Fibroblast of skin of left quadriceps (primary cell): ENCODE measurements at places on chromosomes 12 and 14.

DNA sequence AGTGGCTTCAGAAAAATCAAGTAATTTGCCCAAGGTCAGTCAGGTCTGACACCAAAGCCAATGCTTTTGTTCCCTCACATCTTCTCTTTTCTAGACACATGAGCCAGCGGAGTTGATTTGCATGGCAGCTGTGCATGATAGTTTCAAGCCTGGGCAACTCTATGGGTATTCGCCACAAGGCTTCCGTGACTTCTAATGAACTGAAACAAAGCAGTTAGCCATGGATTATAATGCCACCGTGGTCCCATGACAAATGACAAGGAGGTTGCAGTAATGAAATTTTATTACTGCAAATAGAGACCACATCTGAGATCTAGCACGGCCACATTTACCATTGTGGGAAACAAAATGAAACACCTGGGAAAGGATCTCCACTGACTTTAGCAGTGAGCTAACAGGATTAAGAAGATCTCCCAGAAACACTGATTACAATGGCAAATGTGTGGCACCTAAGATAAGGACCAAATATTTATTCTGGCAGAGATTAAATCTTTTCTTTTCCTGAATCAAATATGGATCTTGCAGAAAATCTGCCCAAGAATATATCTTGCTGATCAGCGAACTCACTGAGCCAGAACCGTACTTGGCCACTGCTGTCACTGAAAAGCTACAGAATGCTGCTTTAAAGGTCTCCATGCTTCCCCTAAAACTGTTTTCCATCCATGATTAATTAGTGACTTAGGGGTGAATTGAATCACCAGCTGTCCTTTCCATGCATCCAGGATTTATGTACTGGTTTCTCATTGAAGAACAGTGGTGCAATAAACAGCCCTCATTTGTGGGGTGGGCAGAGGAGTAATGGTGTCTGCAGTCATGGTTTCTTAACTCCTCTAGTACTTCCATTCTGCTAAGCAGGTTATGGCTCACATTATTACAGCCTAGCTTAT is 551.0 kb downstream of the DIO2 start:
- DNase-seq: no peak

DNA sequence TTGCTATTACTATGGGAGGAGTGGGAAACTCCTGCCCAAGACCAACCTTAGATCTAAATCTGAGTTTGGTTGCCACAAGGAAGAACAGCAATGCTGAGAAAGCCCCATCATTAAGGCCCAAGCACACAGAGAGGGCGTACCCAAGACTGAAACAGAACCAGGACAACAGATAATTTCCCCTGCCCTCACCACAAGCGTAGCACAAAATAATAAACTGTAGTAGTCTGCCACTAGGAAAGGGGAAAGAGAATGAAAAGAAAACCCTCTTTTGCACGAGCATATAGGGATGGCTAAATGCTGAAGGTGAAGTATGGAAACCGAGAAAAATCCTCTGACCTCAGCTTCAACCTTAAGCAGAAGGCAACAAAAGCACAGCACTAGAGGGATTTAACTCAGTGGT is 76.5 kb upstream of the DHRS4 start:
- DNase-seq: no peak

GRCh38 chr12:121723200-121723599 is 10.6 kb downstream of the TMEM120B start:
- DNase-seq: no peak

DNA sequence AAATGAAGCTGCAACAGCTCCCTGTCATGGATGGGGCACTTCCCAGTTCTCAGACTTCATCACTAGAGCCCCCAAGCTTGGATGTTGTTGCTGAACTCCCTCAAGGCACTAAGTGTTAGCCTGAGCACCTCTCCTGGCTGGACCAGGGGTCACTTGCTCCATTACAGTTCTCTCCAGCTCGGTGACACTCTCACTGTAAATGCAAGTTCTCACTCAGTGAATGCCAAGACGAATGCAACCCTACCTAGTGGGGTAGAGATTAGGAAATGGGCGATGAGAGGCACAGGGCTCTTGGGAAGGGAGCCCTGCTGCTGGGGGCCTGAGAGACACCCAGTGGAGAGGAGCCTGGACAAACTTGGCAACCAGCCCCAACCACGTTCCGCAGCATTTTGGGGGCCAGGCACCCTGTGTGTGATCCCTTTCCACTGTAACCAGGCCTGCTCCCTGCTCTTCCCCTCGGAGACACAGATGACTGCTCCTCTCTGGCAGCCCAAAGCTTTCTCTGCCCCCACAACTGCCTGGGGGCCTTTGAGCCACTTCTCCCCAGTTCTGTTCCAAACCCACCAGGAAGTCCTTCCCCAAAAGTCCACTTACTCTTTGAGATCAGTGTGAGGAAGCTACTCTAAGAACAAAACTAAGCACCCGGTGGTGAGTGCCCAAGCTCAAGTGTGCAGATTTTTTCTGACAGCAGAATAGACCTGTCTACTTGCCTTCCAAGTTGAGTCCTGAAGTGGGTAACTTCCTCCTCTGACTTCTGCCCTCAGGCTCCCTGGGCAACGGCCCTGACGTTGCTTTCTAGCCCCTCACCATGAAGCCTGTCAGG is 8.0 kb upstream of the SELPLG start:
- no peak for DNase-seq

GRCh38 chr12:71732357-71732712 is 22.3 kb upstream of the RAB21 start:
- DNase-seq: no peak

- DNase-seq: peak; percentile 9
Measured at GRCh38 chr12:26318661-26319068, 123.3 kb downstream of the SSPN start.

DNA sequence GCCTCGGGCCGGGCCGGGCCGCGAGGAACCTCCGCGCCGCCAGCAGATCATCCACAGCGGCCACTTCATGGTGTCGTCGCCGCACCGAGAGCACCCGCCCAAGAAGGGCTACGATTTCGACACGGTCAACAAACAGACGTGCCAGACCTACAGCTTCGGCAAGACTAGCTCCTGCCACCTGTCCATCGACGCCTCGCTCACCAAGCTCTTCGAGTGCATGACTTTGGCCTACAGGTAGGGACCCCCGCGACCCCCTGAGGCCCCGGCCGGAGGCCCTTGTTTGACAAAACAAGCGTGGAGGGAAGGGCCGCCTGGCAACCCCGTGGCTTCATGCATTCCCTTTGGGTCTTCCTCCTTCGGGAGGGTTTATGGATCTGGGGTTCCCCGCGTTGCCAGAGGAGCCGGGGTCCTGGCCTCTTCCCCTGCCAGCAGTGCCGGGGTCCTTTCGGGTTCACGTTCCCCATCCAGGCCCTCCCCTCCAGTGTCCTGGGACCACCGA is 526 bp downstream of the MLXIP start:
- DNase-seq: no peak
